Peyer's patch (tissue), 4 donors: ENCODE measurements at places on chromosomes 2 and 18. TPM values are rescaled to one million over a fixed set of nuclear protein-coding genes. Genes with fewer than 3 reads are reported as not detected.
A peak's percentile ranks its signal among the peaks of the same experiment; 100 is the strongest.

GRCh38 chr18:48541026-48541746 is 2.4 kb downstream of the CTIF start:
- no peaks in the 10 kb centered on the region for H3K36me3 ChIP-seq
- DNase-seq, result peak; percentile 86
- peaks cover 21% of the 10 kb centered on the region for H3K4me1 ChIP-seq
- no peaks in the 10 kb centered on the region for H3K27me3 ChIP-seq

GRCh38 chr2:142980246-142981068 is 103.0 kb downstream of the KYNU start:
- no peak overlapping the region for H3K4me3 ChIP-seq
- H3K27me3 ChIP-seq, result no peaks in the 10 kb centered on the region
- H3K36me3 ChIP-seq, result no peaks in the 10 kb centered on the region

DNA sequence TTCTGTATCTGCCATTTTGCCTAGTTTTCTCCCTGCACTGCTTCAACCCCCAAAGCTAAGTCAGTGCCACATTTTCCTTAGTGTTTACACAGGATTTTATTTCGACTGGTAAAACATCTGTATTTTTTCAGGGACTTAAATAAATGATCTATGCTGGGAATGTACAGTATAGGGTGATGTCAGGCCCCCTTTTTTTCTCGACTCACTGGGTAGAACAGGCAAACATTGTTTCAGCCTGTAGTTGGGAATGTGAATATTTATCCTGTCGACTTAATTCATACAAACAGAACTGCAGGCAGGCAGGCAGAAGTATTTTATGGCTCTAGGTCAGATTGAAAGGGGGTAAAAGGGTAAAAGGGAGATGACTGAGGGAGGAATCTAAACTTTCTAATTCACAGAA is 123.5 kb upstream of the ZFP36L2 start:
- no peak for DNase-seq
- H3K27me3 ChIP-seq, result no peaks in the 10 kb centered on the region
- H3K4me3 ChIP-seq, result no peak overlapping the region
- peak overlapping the region; percentile 70 for H3K27ac ChIP-seq
- no peaks in the 10 kb centered on the region for H3K36me3 ChIP-seq
- H3K4me1 ChIP-seq, result no peaks in the 10 kb centered on the region

DNA sequence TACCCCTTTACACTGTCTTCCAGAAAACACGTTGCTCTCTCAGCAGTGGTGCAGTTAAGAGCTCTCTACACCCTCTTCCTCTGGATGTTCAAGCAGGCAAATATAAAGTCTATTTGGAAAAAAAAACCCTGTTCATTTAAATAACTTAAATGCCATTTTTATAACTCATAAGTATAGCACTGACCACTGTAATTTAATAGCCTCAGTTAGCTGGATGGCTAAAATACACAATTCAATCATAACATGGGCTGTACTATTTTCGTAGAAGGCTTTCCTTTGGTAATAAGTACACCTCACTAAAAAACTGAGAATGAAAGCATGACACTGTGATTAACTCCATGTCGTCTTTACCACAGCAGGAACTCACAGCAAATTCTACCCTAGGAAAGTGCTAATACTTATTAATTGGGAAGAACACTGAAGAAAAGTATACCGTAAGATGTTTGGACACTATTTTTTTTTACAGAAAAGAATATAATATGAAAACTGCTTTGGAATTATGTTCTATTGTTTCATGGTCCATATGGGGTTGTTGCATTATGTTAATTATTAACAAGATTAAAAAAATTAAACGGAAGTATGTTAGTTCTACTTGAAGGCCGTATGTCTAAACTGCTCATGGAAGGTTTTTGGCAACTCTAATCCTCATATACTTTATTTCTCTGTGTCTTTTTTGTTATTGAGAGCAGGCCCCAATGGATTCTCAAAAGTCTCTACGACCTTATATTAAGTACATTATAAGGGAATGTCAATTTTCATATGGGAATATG is 269.1 kb downstream of the ZNF385B start:
- H3K4me1 ChIP-seq, result no peaks in the 10 kb centered on the region
- H3K4me3 ChIP-seq, result no peak overlapping the region
- no peaks in the 10 kb centered on the region for H3K36me3 ChIP-seq

DNA sequence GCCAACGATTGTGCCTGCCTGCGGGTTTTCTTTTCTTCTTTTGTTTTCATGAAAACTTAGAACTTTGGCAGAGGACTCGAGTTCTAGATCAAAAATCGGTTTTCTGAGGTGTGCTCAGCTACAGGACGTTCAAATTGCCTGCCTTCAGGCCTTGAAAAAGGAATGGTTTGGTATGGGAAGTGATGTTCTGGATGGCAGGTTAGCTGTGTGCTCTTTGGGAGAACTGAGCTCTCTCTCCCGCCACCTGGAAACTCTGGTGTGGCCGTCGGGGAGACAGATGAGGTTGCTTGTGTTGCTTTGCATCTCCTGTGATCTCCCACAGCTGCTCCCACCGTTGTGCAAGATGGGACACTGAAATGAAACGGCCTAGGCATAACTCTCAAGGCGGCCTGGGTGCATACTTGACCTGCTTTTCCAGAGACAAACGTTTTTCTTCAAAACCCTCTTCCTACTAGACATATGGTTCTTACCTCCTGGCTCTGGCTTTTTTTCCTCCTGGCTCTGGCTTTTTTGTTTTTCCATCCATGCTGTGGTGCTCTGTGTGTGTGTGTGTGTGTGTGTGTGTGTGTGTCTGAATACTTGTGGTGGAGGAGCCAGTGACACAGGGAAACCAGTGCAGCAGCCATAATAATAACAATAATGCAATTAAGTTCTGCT is 2.0 kb downstream of the FMNL2 start:
- no peaks in the 10 kb centered on the region for H3K36me3 ChIP-seq
- no peaks in the 10 kb centered on the region for H3K4me1 ChIP-seq
- DNase-seq, result no peak

DNA sequence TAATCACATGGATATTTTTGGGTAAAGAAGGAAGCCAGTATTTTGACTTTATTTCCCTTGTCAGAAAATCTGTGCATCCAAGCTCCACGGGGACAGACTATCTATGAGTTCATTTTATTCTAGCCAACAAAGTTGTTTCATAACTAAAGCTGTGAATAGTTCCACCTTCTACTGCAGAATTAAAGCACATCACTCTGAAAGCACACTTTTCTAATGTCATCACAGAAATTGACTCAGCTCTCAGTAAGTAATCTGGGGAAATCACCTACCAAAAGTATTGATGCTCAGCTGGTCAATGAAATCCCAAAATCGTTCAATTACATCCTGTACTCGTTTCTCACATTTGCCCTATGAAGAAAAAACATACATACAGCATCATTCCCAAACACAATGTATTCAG is 19.1 kb downstream of the IAH1 start:
- no peak for DNase-seq
- no peak overlapping the region for H3K27ac ChIP-seq
- H3K36me3 ChIP-seq, result peaks cover 94% of the 10 kb centered on the region
- no peaks in the 10 kb centered on the region for H3K4me1 ChIP-seq

DNA sequence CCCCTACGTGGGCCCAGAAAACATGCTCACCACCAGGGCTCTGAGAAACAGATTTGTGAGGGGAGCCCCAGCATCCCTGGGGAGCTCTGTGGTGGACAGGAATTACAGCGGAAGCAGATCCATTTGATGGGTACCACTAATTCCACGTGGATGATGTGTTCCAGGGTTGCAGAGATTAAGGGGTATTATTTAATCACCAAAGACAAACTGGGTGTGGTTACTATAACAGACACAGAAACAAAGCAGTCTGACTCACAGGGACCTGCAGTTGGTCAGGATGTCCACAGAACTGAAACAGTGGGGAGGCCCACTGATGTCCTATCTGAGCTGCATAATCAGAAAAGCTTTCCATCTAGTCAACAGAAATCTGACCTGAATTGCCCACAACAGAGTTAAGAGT is 65.8 kb downstream of the PSMG2 start:
- H3K4me1 ChIP-seq, result no peaks in the 10 kb centered on the region
- H3K27me3 ChIP-seq, result no peaks in the 10 kb centered on the region
- DNase-seq, result no peak
- H3K4me3 ChIP-seq, result no peak overlapping the region
- no peaks in the 10 kb centered on the region for H3K36me3 ChIP-seq
- H3K27ac ChIP-seq, result no peak overlapping the region

GRCh38 chr2:240579771-240580614 is 6.5 kb upstream of the CAPN10 start:
- peak; percentile 91 for DNase-seq
- H3K4me1 ChIP-seq, result peaks cover 8% of the 10 kb centered on the region
- H3K27me3 ChIP-seq, result no peaks in the 10 kb centered on the region
- no peak overlapping the region for H3K4me3 ChIP-seq

GRCh38 chr2:150487537-150488429 is at the start of gene RND3:
Gene RND3, minus strand, starts transcription at chr2:150487667. Its CDS starts 250 bp downstream, at chr2:150487417.
- no peaks in the 10 kb centered on the region for H3K36me3 ChIP-seq
- DNase-seq, result peak; percentile 96
- H3K27me3 ChIP-seq, result no peaks in the 10 kb centered on the region
- H3K4me3 ChIP-seq, result peak within 1 kb of the TSS; percentile 47

DNA sequence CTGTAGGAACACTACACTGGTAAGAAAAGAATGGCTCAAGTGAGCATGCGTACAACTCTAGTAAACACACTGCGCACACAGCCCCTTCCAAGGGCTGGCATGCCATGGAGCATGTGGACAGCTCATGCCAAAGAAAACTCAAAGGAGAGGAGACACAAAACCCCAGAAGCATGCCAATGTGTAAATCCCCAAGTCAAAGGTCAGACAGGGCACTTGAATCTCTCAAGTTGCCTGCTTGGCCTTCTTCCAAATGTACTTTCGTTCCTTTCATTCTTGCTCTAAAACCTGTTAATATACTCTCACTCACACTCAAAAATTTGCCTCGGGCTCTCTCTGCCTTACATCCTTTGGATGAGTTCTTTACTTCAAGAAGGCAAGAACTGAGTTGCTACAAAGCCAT is 365.3 kb downstream of the NBAS start:
- no peaks in the 10 kb centered on the region for H3K36me3 ChIP-seq
- H3K27me3 ChIP-seq, result no peaks in the 10 kb centered on the region
- no peak overlapping the region for H3K27ac ChIP-seq
- no peak for DNase-seq

- H3K27me3 ChIP-seq, result no peaks in the 10 kb centered on the region
- no peak overlapping the region for H3K4me3 ChIP-seq
- no peak for DNase-seq
- H3K27ac ChIP-seq, result no peak overlapping the region
Measured at GRCh38 chr2:79849241-79849640, 336.4 kb downstream of the CTNNA2 start.

Gene UGT1A10
- total RNA-seq, result 19.0 TPM
